Non-pigmented ciliary epithelial cell (primary cell): ENCODE measurements at places on chromosomes 12 and 14.

DNA sequence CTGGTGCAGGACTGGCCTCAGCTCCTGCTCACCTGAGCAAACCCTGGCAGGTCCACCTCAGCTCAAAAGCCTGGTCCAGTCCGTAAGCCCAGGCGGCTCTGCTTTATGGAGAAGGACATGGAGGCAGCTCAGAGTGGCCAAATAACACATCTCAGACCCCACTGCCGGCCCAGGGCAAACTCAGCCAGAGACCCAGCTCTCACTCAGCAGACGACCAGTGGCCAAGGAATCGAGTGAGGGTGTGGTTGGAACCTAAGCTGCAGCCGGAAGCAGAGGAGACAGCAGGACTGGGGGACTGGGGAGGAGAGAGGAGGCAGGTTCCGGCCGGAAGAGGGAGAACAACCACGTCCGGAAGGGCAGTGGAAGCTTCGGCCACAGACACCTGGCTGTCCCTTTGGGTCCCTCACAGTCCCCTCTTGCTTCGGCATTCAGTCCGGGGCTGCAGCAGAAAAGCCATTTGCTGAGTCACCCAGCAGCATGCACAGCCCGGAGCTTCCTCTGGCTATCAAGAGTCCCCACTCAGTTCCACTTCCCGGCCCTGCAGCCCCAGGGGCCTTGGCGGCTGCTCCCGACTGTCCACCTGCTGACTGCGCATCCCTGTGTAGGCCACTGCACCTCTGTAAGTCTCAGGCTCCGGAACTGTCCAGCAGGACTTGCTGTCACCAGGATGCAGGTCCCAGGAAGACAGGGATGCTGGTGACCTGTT is 104.0 kb downstream of the CALM1 start:
- DNase-seq, result no peak

DNA sequence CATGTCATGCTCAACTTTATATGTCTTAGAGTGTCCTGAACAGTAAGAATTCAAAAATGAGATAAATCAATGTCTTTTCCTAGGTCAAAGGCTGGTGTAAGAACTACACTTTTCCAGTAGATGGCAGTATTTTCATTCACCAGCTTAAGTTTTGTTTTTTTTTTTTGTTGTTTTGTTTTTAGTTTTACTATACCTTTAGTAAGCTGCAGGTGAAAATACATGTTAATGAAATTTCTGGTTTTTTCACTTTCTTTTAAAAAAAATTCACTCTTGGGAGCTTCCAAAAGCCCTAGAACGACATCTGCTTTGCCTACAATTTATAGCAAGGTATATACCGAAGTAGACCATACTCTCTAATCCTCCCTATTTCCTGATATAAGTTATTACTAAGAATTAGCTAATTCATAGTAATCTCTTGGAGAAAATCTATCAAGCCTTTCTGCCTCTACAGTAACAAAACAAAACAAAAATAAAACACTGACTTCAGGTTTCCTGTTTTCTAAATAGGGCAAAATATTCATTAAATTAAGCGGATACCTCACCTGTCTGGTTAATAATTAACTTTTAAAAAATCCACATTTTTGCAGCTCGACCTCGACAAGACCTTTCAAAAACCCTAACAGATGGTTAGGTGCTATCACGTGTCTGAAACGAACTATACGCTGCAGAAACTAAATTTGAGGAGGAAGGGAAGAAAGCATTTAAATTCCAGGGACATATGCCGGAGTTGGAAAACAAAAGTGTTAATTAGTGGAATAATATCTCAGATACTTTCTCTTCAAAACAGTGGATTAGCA is 2.7 kb upstream of the SAMD4A start:
- no peak for DNase-seq

- DNase-seq, result no peak
Measured at GRCh38 chr12:121224591-121224990, 14.7 kb downstream of the P2RX4 start.

GRCh38 chr14:63203618-63204406 is 431 bp upstream of the RHOJ start:
- DNase-seq, result peak; percentile 94

- no peak for DNase-seq
Measured at GRCh38 chr12:105581420-105581819, 250.9 kb downstream of the C12orf75 start.

DNA sequence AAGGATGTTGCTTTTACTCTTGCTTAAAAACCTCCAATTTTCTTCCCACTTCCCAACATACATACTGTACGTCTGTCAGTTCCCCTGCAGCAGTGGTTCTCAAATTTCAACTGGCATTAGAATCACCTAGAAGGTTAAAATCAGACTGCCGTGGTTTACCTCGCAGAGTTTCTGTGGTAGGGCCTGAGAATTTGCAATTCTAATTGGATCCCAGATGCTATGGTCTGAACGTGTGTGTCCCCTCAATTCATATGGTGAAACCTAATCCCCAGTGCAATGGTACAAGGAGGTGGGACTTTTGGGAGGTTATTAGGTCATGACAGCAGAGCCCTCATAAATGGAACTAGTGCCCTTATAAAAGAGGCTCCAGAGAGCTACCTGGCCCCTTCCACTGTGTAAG is 226.9 kb downstream of the CRADD start:
- DNase-seq, result no peak

DNA sequence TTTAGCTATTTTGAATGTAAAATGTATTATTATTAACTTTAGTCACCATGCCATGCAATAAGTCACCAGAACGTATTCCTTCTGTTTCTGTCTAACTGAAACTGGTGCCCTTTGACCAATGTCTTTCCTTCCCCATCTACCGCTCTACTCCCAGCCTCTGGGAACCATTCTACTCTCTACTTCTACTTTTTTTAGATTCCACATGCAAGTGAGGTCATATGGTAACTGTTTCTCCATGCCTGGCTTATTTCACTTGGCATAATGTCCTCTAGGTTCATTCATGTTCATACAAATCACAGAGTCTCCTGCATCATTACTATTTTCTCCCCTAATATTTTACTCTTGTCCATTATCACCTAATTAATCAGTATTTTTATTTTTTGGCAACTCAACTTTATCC is 160.1 kb downstream of the TMX1 start:
- no peak for DNase-seq

DNA sequence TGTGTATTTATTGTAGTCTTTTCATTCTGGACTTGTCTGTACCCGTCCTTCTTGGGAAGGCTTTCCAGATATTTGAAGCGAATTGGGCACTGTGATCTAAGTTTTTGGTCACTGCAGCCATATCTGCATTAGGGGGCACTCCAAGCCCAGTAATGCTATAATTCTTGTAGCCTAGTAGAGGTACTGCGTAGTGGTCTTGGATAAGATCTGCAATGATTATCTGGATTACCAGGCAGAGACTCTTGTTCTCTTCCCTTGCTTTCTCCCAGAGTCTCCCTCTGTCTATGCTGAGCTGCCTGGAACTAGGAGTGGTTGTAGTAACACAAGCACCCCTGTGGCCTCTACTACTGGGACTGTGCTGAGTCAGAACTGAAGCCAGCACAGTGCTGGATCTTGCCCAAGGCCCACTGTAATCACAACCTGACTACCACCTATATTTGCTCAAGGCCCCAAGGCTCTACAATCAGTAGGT is 30.0 kb downstream of the SLC38A2 start:
- DNase-seq, result no peak

- no peak for DNase-seq
Measured at GRCh38 chr14:83558946-83559345, 1971.0 kb upstream of the FLRT2 start.

GRCh38 chr14:105187935-105188524 is 6.9 kb upstream of the NUDT14 start:
- DNase-seq, result no peak

DNA sequence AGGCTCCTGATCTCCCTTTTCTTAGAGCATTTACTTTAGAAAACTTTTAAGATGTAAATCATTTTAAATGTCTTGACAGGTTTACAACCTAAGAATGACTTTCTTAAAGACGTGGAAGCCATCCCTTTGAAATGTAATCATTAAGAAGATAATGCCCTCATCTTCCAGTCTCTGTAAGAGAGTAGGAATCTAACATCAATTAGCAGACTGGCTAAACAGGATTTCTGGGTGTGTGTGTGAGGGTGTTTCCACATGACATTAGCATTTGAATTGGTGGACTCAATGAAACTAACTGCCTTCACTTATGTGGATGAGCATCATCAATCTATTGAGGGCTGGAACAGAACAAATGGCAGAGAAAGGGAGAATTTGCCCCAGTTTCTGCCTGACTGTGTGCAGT is 329.5 kb downstream of the RPL10L start:
- no peak for DNase-seq

DNA sequence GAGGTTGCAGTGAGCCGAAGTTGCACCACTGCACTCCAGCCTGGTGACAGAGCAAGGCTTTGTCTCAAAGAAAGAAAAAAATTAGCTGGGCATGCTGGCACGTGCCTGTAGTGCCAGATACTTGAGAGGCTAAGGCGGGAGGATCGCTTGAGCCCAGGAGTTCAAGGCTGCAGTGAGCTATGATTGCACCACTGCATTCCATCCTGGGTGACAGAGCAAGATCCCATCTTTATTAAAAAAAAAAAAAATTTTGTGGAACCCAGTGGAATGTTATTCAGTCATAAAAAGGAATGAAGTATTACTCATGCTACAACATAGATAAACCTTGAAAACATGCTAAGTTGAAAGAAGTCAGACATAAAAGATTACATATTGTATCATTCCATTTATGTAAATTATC is 8.3 kb upstream of the ERBB3 start:
- DNase-seq, result no peak

DNA sequence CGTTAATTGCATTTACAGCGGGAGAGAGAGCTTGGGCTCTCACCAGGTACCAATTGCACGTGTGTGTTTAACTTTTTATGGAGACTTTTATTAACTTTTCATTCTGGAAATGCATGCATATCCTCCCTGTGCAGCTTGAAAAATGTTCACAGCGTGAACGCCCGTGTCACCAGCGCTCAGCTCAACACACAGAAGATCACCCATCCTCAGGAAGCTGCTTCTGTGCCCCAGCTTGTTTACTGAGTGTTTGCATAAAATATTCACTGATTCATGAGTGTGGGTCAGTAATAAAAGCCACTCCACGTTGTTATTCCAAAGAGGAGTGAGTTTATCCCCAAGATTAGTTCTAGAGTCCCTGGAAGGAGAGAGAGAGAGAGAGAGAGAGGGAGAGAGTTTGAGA is 75.5 kb upstream of the FZD10 start:
- no peak for DNase-seq

DNA sequence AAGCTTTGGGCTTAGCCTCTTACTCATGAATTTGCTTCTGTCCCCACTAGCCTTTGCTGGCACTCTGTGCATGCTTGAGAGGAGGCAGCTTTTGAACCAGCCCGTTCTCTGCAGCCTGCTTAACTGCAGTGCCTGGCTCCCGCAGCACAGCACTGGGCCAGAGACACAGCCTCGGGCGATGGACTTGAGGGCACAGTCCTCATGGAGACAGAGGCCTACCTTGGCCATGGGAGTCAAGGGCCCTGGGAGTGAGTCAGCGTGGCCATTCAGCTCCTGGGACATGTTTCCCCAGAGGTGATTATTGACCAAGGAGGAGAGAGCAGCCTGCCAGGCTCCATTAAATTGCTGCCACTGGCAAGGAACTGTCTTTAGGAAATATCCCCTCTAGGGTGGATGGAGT is 93.5 kb downstream of the SMOC1 start:
- DNase-seq, result no peak

- DNase-seq, result no peak
Measured at GRCh38 chr12:96880220-96880619, 26.8 kb upstream of the NEDD1 start.

DNA sequence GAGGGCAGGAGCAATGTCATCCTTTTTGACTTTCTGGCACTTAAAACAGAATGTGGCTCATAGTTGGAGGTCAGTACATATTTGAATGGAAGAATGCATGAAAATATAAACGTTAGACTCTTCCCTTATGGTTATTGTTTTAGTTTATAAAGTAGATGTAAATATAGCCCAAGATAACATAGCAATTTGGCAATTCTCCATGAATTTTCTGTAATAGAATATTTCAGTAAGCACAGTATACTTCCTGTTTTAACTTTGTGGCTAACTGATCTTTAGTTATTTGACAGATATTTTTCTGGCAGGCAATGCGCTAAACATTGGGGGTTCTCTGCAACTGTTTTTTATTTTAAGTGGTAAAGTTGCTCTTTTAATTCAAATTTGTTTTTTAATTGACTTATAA is 763.0 kb downstream of the NRXN3 start:
- no peak for DNase-seq

- no peak for DNase-seq
Measured at GRCh38 chr14:57060276-57060955, 208.3 kb downstream of the EXOC5 start.

DNA sequence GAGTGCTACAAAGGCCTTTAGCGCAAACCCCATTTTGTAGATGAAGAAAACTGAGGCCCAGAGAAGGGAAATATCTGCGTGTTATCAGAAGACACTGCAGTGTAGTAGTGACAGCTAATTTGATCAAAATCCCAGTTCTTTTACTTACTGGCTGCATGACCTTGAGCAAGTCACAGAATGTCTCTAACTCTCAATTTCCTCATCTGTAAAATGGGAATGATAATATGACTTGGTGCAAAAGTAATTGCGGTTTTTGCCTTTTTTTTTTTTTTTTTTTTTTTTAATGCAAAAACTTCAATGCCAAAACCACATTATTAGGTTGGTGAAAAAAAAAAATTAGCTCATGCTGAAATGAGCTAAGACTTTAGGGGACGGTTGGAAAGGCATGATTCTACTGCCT is 69.7 kb downstream of the C12orf75 start:
- DNase-seq, result no peak

DNA sequence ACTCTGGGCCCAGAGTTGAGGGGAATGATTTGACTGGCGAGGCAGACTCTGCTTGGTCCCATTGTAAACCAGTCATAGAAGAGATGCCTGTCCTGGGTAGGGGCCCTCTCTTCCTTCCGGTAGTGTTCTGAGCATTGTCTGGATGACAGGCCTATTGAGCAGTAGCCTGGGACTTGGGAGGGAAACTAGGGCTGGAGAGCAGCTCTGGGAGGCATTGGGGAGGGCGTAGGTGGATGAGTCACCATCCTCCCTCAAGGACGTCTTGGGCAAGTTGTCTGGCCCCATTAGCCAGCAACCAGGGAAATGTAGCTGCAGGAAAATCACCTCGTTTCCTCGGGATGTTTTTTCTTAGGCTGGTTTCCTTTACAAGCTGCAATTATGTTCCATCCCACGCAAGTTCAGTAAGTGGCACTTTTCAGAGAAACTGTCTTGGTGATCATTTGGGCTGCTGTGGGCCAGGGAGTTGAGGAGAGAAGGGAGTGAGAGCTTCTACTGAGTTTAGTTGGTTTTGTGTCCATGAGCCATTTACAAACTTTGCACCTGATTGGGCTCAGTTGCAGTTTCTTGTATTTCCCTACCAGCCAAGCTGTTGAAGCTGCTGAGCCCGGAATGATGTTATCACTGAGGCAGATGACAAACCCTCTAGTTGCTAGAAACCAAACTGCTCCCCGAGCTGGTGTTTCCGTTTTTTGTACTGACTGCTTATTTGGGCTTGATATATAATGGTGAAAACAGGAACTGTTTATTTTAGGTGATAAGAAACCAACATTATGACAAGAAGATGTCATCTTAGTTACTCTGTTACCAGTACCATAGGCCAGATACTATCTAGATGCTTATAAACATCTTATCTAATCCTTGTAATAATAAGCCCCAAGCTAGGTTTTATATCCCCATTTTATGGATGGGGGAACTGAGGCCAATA is 147.6 kb downstream of the CHST11 start:
- peak; percentile 97 for DNase-seq

- no peak for DNase-seq
Measured at GRCh38 chr14:64717870-64718269, 13.6 kb downstream of the PLEKHG3 start.
